NCI-H2081 treated with DMSO at 0.1 percent for 48 hours (cell line): ENCODE measurements at places on chromosomes 13 and 19.

- no peak for DNase-seq
These were observed 25.9 kb downstream of the CLEC4M start for GRCh38 chr19:7788933-7789323.

GRCh38 chr13:39876258-39876657 is 220.8 kb downstream of the COG6 start:
- DNase-seq, result no peak

GRCh38 chr13:65387743-65388347 is 1842.3 kb downstream of the PCDH9 start:
- DNase-seq, result no peak

GRCh38 chr19:6125571-6125989 is 9.9 kb upstream of the ACSBG2 start:
- peak; percentile 73 for DNase-seq

GRCh38 chr13:91247768-91248167 is 99.7 kb upstream of the MIR17HG start:
- DNase-seq, result no peak

DNA sequence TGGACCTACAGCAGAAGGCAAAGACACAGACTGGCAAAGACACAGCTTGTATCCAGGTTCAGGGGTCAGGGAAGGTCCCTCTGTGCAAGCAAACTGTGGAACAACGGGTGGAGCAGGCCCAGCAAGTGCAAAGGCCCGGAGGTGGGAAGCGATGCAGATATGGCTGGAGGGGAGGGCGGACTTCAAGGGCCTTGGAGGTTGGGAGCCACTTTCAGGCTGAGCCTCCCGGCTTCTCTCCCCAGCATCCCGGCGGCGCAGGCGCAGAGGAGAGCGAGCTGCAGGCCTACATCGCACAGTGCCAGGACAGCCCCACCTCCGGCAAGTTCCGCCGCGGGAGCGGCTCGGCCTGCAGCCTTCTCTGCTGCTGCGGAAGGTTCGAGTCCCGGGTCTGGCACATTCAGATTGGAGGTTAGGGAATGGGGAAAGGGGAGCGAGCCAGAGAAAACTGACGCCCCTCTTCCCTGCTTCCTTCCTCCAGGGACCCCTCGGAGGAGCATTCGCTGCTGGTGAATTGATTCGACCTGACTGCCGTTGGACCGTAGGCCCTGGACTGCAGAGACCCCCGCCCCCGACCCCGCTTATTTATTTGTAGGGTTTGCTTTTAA is 2.1 kb upstream of the PNPLA6 start:
- no peak for DNase-seq

DNA sequence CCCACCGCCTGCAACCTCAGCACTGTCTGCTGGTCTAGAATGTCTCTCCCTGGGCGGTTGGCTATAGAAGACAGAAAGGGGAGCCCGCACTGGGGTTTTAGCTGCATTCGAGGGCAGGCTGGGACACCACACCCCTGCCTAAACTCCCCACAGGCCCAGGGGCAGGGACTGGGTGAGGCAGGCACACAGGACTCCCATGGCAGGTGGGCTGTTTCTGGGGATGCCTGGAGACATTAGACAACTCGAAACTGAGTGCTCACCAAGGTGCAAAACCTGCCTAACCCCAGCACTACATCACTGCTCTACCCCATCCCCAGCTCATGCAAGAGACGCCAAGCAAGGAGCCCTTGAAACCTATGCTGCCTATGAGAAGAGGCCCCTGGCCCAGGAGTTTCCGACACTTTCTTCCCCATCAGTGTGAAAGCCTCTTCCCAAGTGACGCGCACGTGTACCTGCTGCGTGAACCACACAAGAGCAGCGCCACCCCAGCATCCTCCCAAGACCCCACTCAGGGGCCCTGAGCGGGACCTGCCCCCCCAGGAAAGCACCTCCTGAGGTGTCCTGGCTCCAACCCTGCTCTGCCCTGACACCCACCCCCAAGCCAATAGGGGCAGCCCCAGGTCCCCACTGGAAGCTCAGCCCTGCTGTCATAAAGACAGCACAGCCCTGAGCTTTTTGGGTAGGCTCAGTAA is 121.2 kb downstream of the TUBA3C start:
- DNase-seq, result no peak

GRCh38 chr19:35949131-35949530 is 13.0 kb downstream of the LRFN3 start:
- DNase-seq, result no peak

GRCh38 chr13:107069108-107069776 is 501.3 kb upstream of the ARGLU1 start:
- no peak for DNase-seq

- no peak for DNase-seq
These were observed 8.3 kb downstream of the TMEM143 start for GRCh38 chr19:48355365-48355954.

- DNase-seq, result no peak
These were observed 66.3 kb downstream of the KCTD15 start for GRCh38 chr19:33862981-33863380.

- DNase-seq, result no peak
These were observed 23.3 kb upstream of the POSTN start for GRCh38 chr13:37621811-37622361.

DNA sequence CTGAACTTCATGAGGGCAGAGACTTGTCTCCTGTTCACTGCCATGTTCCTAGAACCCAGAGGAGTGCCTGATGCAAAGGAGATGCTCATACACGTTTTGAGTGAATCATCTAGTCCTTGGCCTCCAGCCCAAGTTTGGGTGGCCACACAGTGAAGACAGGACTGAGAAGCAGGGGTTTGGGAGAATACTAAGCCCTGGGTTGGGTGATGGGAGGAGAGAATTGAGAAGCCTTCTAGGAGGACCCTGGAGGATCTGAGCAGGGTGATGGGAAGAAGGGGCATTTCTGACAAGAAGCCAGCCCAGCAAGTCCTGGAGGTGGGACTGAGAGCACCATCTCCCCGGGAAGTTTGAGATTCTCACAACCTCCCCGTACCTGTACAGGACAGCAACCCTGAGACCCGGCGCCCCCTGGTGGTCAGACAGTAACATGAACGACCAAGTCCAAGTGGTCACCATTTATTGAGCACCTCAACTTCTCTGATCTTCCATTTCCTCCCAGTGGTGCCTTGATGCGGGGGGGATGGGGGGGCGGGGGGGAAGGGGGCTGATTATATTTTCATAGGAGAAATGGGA is 11.0 kb downstream of the CTU1 start:
- no peak for DNase-seq

DNA sequence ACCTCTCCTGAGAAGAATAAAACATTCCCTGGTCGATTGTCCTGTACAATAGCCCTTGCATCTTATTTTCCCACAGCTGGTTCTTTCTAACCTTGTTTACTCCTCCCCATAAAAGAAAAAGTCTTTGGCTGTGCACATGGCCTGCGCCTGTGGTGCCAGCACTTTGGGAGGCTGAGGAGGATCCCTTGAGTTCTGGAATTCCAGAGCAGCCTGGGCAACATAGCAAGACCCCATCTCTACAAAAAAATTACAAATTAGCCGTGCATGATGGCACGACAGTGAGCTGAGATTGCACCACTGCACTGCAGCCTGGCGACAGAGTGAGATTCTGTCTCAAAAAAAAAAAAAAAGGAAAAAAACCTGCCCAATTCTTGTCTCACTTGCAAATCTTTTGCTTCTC is 7.2 kb upstream of the NUP62 start:
- DNase-seq, result no peak

DNA sequence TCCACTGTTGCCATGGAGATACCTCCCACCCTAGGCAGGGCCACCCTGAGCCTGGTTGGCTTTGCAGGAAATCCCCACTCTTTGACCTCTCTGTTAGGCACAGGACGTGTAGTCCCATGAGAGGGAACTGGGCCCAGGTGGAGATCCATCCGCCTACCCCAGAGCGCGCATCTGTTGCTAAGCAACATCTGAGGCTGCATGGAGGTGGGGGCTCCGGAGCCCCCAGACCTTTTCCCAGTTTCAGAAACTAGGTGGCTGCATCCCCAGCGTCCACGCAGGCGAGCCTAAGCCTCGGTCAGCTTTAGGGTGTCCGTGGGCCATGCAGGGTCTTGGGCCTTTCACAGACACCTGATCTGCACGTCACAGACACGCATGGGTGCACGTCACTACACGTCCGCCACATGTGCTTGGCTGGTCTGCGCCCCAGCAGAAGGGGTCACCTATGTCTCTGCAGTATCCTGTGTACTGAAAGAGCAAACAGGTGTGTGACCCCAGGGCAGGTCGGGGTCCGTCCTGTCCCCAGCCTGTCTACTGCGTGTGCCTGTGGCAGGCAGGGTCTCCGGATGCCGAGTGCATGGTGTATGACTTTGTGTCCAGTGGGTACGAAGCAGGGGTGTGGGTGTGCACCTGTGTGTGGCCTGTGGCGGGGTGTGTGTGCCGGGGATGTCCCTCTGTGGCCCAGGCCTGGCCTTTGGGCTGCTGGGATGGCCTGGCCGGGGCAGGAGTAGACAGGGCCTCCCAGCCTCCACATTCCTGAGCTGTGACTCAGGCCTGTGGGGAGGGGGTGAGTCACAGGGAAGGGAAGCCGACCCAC is 4.1 kb upstream of the CIRBP start:
- DNase-seq, result no peak

- no peak for DNase-seq
These were observed 19.8 kb upstream of the CEACAM4 start for GRCh38 chr19:41646589-41647204.

DNA sequence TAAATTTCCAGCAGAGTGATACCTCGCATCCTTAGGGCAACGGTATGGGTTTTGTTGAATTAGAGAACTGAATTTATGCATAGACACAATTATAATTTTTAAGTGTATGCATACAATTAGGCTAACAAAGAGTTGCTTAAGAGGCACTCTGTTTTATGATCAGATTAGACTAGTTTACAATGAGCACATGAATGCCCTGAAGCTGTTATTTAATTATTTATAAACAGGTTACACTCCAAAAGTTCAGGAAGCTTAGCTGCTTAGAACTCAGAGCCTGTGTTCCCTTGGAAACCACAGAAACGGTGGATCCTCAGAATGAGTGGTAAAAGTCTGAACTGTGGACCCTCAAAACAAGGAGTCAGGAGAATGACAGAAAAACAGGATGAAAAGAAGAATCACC is 72.5 kb upstream of the FBXL3 start:
- DNase-seq, result no peak

DNA sequence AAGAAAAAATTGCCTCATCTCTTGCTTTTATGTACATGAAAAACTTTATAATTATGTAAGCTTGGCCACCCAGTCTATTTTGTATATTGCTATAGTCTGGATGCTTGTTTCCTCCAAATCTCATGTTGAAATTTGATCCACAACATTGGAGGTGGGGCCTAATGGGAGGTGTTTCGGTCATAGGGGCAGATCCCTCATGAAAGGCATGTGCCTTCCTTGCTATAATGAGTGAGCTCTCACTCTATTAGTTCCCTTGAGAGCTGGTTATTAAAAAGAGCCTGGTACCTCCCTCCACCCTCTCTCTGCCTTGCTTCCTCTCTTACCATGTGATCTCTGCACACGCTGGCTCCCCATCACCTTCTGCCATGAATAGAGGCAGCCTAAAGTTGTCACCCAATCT is 1005.1 kb downstream of the PCDH9 start:
- DNase-seq, result no peak

DNA sequence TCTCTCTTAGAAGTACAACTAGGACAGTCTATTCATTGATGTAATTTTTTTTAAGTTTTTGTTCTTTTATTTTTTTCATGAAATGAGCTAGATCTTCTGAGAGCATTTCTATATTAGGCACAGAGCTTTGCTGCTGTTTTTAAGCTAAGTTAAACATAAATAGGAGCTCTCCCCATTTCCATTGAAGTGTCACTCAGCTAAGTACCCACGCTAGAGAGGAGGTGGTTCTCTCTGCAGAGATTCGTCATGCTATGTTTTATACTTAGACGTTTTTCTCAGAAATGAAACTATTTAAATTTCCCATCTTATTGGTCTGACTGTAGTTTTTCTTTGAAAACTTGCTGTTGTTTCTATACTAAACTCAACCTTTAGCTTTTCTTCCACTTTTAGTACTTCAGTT is 271.5 kb downstream of the PCDH9 start:
- no peak for DNase-seq

DNA sequence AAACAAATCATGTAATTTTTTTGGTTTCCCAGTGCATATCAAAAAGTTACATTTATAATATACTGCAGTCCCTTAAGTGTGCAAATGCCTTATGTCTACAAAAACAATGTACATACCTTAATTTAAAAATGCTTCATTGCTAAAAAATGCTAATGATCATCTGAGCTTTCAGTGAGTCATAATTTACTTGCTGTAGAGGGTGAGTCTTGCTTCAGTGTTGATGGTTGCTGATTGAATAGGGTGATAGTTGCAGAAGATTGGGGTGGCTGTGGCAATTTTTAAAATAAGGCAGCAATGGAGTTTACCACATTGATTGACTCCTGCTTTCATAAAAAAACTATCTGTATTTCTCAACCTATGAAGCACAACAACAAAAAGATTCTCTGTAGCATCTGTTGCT is 613.9 kb downstream of the TBC1D4 start:
- DNase-seq, result no peak

GRCh38 chr13:74597526-74597925 is 463.3 kb upstream of the KLF12 start:
- DNase-seq, result no peak

- DNase-seq, result no peak
These were observed 9.1 kb upstream of the SPACA7 start for GRCh38 chr13:112366907-112367646.

- no peak for DNase-seq
These were observed 117.1 kb downstream of the TSHZ3 start for GRCh38 chr19:31232180-31232579.

GRCh38 chr19:2049741-2050348 is 1.2 kb downstream of the MKNK2 start:
- no peak for DNase-seq

DNA sequence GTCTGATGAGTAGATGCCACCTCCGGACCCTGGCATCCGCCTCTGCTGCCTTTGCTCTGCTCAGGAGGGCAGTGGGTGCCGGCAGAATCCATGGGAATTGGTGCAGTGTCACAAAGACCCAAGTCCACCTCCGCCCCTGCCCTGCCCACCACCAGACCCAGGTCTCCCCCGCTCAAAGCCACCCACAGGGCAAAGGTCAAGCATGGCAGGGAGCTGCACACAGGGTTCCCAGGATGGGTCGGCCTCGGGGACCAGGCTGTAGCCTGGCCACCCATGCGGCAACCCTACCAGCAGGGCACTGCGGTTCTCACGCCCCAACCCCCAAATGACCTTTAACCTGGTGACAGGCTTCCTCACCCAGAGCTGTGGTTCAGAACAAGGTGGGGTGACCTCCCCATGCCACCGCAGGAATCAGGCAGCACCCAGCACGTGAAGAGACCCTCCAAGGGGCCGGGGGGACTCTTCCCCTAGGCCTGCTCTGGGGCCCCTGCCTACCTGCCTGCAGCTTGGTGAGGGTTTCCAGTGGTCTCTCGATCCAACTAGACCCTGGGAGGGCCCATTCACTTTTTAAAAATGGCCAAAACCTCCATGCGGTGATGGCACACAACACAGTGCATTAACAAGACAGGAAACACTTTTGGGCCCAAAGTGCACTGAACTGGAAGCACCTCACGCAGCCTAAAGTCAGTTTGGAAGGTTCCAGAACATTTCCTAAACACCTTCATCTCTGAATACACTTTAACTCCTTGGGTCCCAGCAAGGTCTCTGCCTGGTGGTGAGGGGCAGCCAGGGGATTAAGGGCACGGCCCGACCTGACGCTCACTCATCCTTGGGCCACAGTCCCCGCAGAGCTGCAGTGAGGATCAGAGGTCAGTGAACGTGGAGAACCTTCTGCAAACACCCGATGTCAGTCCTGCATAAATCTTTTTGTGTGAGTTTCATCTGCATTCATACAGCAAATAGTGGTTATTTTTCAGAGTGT is 11.0 kb downstream of the GAS6 start:
- no peak for DNase-seq

GRCh38 chr19:3374369-3375112 is 8.2 kb downstream of the NFIC start:
- DNase-seq, result no peak
